ENCODE measurements at places on chromosomes 2 and 18.

DNA sequence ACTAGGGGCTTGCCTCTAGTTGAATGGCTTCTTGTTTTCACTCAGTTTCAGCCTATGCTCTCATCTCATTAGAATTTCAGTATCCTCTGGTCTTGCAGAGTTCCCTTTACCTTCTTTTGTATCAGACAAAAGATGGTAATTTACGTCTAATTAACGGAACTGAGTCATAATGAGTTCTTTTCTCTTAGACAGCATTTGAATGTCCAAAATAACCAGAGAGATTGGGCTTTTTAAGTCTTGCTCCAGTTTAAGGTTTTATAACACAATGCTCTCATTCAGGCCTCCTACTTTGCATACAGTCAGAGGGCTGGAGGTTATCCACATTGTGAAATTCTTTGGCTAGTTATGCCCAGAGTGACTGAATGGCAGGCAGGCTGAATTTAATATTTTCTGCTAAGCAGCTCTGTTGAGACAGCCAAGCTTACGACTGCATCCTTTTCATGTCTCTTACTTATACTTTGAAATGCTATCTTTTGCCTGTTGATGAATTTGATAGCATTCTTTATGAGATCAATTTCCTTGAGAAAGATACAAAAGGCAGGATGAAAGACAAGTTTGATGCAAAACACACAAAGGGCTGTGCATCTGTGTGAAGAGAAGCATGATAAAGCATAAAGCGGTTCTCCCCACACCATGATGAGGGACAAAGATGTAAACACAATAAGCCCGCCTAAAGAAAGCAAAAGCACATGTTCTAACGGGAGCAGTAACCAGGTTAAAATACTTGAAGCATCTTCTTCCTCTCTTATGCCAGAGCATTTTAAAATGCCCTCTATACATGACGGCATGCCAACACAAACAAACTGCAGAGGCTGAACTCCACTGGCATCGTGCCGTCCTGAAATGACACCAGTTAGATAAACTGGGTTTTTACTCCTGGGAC, 90.0 kb downstream of the CDH2 start:
- no peak for DNase-seq

DNA sequence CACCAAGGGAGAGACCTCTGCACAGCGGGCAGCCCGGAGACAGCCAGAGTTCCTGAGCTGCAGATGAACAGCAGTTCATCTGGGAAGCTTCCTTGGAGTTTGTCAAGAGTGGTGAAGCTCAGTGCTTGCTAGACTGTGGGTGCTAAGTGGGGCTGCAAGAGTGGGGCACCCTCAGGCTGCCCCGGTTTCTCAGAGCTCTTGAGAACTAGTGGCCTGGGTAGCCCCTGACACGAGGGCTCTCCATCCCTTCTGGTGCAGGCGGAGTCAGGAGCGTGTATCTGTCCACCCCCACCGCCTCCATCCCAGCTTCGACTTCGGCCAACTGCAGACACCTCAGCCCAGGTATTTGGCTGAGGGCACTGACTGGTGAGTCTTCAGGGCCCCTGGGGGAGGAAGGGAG, 222.0 kb downstream of the LOXHD1 start:
- no peak for DNase-seq

GRCh38 chr18:75871596-75871995, 444.1 kb upstream of the SMIM21 start:
- no peak for DNase-seq

- DNase-seq, result no peak
Measured at GRCh38 chr2:152565884-152566727, 151.2 kb downstream of the PRPF40A start.

DNA sequence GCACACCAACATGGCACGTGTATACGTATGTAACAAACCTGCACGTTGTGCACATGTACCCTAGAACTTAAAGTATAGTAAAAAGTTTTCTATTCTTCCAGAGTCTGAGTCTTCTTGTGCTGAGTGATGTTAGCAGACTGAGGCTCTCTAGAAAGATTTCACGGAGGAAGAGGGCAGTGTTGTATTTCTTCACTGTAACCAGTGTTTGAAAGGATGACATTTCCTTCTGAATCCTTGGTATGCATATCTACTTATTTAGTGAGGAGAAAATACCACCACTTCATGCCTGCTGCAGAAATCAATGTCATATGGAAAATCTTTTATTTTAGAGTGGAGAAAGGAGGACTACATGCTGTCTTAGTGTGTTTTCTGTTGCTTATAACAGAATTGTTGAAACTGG, 357.1 kb downstream of the CCDC85A start:
- no peak for DNase-seq

DNA sequence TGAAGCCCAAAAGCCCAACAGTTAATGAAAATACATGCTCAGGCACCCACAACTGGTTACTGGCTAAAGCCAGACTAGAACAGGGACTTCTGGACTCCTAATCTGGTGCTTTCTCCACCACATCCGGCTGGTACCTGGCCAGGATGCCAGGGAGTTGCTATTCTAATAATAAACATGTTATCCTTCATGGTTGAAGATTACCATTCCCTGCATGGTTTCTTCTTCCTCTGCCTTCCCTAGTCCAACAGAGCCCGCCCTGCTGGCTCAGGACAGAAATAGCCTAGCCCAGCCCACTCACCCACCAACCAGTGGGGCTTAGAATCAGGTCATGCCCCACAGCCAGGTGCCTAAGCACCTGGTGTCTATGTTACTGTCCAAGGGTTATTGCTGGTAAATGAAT, 184.2 kb downstream of the TMEM247 start:
- DNase-seq, result no peak

GRCh38 chr2:176461809-176462670, 192.8 kb downstream of the MTX2 start:
- DNase-seq, result no peak

GRCh38 chr18:808086-808485, 4.0 kb downstream of the YES1 start:
- DNase-seq, result no peak

DNA sequence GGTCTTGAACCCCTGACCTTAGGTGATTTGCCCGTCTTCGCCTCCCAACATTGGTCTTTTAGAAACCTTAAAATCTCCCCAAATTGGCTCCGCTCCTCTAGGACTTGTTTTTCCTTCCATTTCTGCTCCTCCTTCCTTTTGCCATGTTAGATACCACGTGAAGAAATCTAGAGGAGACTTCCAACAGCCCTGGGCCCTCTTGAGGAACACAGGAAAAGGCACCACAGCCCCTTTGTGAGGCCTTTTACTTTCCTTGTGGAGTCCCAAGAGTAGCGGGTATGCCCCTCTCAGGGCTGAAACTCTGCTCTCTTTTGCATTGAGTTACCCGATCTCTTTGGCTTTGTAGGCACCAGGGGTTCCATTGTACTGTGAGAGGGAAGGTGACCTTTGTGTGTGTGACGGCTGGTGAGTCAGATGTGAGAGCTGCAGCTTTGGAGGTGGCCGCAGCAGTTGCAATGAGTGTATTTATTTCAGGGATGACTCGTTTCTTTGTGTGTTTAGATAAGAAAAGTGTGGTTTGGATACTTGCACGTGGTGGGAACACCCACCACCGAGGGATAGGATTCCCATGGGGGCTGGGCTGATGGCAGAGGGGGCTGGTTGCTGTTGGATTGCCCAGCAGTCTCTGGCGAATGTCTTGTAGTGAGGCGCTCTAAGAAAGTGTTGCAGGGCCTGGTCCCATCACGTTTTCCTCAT, 218.4 kb upstream of the HS6ST1 start:
- DNase-seq, result peak; percentile 6

DNA sequence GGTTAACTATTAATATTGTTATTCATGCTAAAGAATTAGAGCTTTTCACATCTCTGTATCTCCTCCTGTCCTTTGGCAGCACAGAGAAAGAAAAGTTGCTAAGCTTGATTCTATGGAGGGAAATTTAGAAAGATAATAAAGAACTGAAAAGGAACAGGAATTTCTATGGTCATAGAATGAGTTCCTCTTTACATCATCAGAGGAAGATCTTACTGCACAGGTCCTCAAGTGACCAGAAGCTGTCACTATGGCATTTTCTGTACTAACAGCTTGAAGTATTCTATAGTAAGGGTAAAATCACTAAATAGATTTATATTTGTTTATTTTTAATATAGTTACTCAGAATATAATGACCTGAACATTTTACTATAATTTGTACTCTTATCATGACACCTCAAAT, 6.0 kb upstream of the PRKD3 start:
- DNase-seq, result no peak

GRCh38 chr18:60895181-60895580, 438.0 kb upstream of the CDH20 start:
- no peak for DNase-seq

- DNase-seq, result no peak
Measured at GRCh38 chr2:69023236-69023635, 10.3 kb downstream of the ANTXR1 start.

- no peak for DNase-seq
Measured at GRCh38 chr2:26568076-26568890, 72.9 kb downstream of the CIB4 start.

DNA sequence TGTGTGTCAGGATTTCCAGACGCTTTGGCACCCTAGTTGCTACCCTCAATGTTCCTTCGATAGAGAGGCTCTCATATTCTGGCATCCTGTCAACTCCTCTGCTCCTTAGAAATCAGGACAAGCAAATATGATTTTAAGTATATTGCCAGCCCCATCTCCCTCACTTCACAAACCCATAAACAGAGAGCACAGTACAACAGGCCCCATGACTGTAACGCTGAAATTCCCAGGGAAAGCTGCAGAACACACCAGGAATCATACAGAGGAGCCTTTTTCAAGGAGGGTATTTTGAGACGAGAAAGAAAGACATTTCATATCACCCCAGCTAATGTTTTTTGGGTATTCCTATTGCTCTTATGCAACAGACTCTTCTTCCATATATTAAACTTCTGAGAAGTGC, 162.9 kb downstream of the NAPG start:
- DNase-seq, result no peak

DNA sequence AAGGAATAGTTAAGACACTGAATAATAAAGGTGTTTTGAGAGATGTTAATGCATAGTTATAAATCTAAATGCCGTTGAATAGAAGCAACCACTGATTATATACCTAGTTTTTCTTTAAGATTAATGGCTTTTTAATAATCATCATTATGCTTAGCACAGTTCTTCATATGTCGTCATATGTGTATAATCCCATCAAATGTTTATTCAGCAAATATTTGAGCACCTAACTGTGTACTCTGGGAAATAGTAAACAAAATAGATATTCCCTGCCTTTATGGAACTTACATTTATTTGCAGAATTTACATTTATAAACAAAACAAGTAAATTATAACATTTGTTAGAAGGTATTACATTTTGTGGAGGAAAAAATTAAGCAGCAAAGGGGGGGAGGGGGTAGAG, 9.8 kb downstream of the NUP35 start:
- no peak for DNase-seq

- no peak for DNase-seq
Measured at GRCh38 chr2:201183365-201183727, 405 bp downstream of the CASP10 start.

- DNase-seq, result no peak
Measured at GRCh38 chr2:149645391-149645790, 57.8 kb upstream of the MMADHC start.

GRCh38 chr2:65605058-65605742, 172.8 kb upstream of the SPRED2 start:
- no peak for DNase-seq

DNA sequence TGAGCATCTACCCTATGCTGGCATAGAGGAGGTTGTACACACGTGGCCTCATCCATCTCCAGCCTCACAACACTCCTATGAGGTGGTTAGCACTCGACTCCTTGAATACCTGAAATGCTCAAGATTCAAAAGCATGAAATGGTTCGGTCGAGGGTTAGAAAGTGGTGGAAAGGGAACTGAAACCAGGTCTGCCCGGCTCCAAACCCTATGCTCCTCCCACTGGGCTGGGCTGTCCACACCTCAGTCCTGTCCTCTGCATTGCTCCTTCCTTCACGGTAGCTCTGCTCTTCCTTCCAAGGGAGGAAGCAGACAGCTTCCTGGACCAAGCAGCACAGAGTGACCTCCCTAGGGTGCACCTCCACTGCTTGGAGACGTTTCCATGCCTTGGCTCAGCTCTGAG, 565.2 kb upstream of the ID2 start:
- no peak for DNase-seq

DNA sequence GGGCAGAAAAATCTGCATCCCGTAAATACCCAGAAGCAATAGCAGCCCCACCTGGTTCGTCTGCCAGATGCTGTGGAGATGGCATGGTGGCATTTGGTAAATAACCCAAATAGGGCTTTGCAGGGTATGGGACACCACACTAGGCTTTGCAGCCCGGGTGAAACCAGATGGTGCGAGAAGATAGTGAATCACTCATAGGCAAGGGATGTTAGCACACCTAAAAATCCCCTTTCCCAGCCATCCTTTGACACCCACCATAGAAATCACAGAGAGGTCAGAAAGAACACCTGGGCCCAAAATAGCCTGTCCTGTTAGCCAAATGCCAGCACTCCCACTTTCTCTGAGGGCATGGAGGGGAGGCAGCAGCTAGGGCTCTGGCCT, 47.6 kb downstream of the BCL11A start:
- DNase-seq, result no peak

GRCh38 chr2:69053416-69053965, 40.5 kb downstream of the ANTXR1 start:
- DNase-seq, result no peak

DNA sequence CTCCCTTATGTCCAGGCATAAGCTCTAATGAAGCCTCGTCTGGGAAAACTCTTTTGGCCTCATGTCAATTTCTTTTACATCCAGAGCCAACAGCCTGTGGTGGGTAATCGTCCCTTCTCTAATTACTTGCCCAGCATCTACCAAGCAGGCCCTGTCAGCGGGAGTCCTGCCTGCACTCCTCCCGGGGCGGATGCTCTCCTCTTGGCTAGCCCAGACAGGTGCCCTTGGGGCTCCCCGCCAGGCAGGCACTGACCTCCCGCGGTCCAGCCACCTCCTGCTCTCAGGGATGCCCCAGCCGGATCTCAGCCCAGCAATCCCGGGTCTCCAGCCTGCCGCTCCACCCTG, 74.2 kb downstream of the NCAPH start:
- no peak for DNase-seq

DNA sequence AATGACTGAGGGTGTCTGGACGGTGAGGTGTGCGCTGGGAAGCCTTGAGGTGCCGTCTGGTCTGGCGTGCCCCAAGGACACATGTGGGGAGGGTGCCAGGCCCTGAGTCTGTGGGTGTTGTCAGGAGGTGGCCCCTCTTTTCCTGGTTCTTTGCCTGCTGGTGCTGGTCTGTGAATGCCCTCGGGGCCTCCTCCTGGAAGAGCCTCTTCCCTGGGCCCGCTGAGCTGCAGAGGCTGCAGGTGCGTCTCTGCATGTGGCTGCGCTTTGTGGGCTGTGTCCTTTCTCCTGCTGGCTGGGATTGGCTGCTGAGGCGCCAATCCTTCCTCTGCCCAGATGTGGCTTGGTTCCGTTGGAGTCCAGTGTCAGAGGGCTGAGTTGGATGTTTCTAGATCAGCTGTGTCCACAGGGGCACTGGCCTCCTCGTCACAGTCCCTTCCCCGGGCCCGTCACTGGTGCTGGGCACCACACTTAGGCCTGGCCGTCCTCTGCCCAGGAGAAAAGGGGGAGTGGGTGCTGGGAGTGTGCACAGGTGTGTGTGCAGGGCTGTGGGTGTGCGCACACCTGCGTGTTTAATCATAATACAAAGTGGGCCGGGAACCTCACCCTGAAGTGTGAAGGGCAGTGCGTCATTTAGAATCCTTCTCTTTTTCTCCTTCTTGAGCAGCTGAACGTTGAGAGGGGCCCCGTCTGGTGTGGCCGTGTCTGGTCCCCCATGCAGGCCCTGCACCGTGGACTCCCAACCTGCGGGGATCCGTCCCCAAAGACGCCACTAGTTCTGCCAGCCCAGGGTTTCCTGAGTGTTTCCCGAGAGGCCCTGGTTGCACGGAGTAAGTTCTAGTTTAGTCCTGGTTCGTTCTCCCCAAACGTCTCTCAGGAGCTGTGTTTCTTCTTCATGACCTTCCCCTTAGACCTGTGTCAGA, 35.5 kb downstream of the RTP5 start:
- no peak for DNase-seq

Measured in stimulated activated CD4-positive, alpha-beta T cell treated with anti-CD3 and anti-CD28 coated beads, Interleukin-2, amount 100 ng/mL, for 24 hours (primary cell).